ENCODE measurements at places on chromosomes 16 and 17. TPM values are rescaled to one million over a fixed set of nuclear protein-coding genes. Genes with fewer than 3 reads are reported as not detected.

- no peak for DNase-seq
These were observed 100.2 kb downstream of the WSCD1 start for GRCh38 chr17:6170349-6170748.

The FOXL1 gene
- 6.4 TPM for polyA plus RNA-seq

DNA sequence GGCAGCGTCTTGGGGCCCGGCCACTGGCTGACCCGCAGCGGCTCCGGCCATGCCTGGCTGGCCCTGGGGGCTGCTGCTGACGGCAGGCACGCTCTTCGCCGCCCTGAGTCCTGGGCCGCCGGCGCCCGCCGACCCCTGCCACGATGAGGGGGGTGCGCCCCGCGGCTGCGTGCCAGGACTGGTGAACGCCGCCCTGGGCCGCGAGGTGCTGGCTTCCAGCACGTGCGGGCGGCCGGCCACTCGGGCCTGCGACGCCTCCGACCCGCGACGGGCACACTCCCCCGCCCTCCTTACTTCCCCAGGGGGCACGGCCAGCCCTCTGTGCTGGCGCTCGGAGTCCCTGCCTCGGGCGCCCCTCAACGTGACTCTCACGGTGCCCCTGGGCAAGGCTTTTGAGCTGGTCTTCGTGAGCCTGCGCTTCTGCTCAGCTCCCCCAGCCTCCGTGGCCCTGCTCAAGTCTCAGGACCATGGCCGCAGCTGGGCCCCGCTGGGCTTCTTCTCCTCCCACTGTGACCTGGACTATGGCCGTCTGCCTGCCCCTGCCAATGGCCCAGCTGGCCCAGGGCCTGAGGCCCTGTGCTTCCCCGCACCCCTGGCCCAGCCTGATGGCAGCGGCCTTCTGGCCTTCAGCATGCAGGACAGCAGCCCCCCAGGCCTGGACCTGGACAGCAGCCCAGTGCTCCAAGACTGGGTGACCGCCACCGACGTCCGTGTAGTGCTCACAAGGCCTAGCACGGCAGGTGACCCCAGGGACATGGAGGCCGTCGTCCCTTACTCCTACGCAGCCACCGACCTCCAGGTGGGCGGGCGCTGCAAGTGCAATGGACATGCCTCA is 773 bp downstream of the NTN3 start:
- DNase-seq, result no peak

DNA sequence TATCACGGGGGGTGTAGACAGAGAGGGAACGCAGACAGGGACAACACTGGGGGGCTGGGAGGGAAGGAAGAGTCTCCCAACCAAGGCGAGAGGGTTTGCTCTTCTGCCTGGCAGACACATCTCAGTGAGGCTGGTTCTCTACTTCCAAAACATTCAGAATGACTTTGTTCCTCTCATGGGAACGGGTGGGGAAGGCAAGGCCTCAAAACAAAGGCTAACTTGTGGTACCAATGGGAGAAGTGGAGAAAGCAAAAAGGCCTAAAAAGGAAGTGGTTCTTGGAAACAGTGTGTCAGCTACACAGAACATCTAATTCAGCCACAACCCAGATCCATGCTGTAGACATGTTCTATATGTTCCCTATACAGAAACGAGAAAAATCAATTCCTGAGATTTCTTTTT is 7.5 kb downstream of the FLOT2 start:
- no peak for DNase-seq

DNA sequence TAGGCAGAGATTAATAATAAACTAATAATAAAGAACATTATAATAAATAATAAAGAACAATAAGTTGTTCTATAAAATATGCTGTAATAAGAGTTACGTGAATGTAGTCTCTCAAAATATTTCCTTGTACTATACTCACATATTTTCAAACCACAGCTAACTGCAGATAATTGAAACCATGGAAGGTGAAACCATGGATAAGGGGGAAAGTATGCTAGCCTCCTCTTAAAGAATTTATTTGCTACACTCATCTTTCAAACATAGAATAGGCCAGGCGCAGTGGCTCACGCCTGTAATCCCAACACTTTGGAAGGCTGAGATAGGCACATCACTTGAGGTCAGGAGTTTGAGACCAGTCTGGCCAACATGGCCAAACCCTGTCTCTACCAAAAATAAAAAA is 18.5 kb downstream of the CYTH1 start:
- DNase-seq, result no peak

- no peak for DNase-seq
These were observed 5.8 kb downstream of the RNF40 start for GRCh38 chr16:30767767-30768465.

DNA sequence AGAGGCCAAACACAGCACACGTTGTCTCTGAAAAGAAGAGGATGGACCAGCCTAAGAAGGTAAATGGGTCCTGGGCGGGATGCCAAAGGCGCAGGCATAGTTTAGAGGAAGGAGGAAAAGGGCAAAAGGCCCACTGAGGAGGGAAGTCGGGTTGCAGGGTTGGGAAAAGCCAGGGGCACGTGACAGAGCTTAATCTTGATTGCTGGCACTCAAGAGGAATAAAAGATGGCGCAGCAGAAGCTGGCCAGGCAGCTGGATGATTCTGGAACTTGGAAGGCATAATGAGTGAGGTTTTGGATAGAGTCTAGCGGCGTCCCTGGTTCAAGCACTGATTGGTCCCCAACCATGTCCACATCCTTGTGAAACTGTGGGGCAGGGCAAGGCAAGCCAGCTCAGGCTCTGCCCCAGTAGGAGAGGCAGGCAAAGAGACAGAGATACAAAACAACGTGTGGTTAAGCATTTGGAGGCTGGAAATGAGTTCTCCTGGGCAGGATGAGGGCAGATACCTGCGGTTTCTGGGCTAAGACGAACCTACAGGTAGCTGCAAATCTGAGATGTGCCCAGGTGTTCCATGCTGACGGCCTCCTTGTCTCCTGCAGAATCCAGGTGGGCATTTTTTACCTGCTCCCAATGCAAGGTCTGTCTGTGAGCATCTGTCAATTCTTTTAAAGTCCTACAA is 52.7 kb upstream of the CIBAR2 start:
- DNase-seq, result no peak

DNA sequence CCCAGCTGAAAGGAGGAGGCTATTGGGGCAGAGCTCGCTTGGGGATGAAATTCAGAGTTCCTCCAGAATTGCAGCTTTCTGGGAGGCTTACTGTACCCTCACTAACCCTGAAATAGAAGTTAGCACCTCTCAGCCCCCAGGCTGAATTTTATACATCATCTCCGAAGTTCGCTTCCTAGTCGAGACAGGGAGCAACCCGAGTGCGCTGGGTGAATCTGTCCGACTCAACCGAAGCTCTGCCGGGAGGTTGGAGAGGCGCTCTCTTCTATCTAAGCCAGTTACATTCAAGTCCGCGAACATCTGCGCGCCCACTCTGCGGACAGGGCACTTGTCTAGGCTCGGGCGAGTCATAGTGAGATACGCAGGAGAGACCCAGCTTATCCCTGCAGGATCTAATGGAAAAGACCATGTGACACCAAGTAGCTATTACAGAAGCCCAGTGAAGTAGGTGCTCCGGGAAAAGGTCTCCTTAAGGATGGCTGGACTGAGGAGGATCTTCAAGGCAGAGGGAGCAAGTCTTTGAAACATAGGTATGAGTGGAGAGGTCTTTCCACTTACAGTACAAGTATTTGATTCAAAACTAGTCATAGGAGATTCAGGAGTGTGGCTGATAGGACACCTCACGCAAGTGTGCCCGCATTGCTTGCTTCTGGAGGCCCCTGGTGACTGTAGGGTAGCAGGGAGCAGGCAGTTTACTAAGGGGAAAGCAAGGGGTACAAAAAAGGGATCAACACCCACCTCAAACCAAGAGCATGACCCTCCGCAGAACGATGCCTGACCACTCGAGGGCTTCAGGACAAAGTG is 646 bp upstream of the HES7 start:
- no peak for DNase-seq

Data from right lung (tissue), 10 donors.